ENCODE measurements at places on chromosomes 2 and 18.

- DNase-seq = no peak
Observed at GRCh38 chr2:173298536-173299097, 56.1 kb upstream of the CDCA7 start.

DNA sequence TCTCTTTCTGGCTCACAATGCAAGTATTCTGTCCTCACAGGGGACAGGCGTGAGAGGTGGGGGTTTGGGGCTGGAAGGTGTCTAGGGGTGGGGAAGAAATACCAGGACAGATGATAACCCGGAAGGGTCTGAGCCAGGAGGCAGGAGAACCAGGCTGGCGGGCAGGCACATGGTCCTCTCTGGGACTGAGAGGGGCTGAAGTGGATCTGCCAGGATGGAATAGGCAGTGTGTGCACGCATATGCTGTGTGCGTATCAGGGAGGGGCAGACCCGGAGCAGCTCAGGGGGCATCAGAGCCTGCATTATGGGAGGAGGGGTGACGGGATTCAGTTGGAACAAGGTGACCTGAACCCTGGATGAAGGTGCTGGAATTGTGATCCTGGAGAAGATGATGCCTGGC, 157.3 kb downstream of the DYSF start:
- no peak for DNase-seq

DNA sequence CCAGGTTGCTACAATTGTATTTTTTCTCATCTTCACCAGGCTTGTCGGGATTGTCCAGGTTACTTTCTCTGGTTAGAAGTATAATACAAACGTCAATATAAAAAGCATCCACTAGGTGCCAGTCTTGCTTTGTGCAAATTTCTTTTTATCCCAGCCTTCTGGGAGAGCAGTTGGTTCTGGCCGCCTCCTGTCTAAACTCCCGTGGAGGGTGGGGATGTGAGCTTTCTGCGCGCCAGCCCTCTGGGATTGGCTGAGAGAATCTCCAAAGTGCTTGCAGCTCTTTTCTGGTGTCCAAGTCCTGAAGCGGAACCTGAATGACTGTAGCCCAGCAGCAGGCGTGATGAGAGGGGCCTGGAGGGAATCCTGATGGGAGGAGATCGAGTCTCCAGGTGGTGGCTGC, 22.4 kb upstream of the TOGARAM2 start:
- DNase-seq = peak; percentile 18

- no peak for DNase-seq
Observed at GRCh38 chr2:165827921-165828276, 33.9 kb upstream of the GALNT3 start.

DNA sequence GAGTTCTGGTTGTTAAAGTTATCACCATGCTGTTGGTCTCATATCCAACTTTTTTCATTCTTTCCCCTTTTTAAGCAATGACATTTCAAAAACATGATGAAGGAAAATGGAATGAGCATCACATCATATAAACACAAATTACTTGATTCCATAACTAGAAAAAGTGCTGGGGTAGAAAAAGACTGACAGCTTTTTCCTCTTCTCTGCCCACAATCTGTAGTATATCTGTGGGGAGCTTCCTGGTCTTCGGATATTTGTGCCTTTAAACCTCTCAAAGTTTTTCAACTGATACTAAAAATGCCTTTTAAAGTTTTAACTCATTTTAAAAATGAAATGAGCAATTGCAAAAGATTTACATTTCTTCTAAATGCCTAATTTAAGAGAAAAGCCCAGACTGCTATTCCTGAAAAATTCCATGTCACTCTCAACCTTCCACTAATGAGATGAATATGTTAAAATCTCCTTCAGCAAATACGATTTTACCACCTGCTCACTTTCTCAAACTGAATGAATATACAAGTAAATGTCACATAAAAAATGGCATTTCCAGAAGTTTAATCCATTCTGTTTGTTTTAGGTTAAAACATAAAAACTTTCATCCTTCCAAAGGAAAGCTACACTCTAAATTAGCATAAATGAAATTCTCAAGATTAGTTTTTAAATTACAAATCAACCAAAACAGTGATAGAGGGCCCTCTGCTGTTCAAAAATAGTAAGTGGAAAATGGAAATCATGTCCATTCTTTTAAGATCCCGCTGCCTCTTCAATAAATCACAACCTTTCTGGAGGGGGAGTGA, 2.1 kb downstream of the DNAH7 start:
- DNase-seq = peak; percentile 33

DNA sequence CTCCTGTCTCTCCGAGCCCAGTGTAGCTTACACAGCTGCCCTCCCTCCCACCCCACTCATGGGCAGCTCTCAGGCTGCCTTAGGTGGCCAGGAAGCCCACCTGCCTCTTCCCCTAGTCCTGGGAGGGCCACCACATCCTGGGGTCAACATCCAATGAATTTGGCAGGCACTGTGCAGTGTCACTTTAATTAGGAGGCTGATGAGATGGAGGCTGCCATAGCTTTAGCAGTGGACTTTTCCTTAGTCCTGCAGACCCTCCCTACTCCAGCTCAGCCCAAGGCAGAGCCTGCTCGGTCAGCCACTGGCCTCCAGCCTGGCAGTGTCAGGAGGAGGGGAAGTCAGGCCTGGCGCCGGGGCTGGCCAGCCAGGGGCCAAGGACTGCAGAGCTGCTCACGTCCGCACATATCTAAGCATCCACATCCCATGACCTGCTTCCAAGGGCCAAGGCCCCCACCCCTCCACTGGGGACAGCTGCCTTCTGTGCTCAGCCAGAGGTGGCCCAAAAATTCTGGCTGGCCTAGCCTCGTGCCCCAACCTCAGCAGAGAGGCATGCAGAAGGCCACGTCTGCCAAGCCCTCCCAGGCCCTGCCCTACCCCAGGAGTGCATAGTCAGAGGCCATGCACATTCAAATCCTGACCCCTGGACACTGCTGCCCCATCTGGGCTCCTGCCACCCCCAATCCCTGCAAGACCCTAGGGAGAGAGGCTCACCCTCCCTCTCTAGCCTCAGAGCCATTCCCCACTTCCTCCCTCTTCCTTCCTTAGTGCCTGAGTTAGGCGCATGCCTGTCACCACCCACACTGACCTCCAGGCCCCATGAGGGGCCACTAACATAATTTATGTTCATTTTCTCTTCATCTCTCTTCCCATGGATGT, 33.1 kb downstream of the ADRA2B start:
- DNase-seq = no peak

DNA sequence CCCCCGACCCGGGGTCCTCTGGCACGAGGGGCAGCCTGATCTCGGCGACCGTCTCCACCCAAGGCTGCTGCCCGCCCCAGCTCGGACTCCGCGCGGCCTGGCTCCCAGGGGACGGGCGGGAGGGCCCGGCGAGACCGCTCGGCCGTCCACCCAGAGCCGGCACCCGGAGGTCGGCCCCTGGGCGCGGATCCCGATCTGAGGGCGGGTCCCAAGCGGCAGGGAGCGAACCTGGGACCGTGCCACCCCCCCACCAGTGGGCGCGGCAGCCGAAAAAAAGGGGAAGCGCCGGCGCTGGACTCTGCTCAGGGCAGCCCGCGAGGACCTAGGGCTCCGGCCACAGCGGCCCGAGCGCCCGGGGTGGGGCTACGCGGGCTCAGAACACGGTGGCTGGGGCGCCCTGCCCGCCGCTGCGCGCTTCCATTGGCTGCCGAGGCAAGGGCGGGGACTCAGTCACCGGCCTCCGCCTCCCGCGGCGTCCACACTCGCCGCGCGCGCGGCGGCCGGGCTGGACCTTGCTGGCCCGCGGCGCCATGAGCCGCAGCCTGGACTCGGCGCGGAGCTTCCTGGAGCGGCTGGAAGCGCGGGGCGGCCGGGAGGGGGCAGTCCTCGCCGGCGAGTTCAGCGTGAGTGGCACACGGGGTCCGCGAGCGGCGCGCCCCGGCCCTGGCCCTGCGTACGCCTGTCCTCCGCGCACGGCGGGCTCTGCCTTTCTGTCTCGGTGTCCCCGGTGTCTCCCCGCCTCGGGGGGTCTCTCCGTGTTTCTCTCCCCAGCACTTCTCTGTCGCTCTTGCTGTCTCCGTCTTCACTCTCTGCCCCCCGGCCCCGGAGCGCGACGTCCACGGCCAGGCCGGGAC, at the start of gene PTPN18:
Gene PTPN18 (plus strand): TSS at position 479 of the 854 bp plus-strand sequence. CDS start 52 bp downstream, at position 531.
- DNase-seq = peak; percentile 51

DNA sequence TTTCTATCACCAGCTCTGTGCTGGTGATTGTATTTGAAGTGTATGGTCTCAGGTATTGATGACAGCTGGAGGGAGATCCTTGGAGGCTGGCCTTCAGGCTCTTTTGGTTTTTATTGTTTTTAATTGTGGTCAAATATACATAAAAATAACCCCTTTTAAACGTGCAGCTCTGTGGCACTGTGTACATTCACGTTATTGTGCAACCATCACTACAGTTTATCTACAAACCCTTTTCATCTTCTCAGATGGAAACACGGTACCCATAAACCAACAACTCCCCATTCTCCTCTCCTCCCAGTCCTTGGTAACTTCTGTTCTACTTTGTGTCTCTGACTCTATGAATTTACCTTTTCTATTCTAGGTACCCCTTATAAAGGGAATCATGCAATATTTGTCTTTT, 79.3 kb upstream of the ATP8B1 start:
- no peak for DNase-seq

GRCh38 chr18:70520867-70521266, 232.0 kb downstream of the SOCS6 start:
- no peak for DNase-seq

GRCh38 chr2:82317012-82317411, 2012.5 kb upstream of the LRRTM1 start:
- no peak for DNase-seq

GRCh38 chr2:196464311-196464710, 175.2 kb upstream of the CCDC150 start:
- no peak for DNase-seq

GRCh38 chr2:70181363-70181956, 9.4 kb downstream of the C2orf42 start:
- no peak for DNase-seq

GRCh38 chr18:43559507-43559906, 282.2 kb upstream of the SYT4 start:
- DNase-seq = no peak

DNA sequence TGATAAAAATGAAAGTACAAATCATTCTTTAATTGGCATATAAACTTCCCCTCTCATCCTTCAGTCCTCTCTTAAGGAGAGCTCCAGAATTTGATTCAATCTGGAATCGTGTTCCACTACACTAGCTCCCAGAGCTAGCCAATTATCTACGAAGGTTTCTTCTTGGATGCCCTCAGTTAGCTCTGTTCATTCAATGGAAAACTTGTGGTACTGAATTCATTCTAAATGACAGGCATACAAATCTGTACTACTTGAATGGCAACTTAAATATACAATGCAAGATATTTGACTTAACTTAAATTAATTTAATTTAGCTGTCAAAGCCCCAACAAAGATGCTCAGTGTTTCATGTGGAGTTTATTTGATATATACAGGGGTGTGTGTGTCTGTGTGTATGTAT, 1474.2 kb upstream of the CELF4 start:
- no peak for DNase-seq

DNA sequence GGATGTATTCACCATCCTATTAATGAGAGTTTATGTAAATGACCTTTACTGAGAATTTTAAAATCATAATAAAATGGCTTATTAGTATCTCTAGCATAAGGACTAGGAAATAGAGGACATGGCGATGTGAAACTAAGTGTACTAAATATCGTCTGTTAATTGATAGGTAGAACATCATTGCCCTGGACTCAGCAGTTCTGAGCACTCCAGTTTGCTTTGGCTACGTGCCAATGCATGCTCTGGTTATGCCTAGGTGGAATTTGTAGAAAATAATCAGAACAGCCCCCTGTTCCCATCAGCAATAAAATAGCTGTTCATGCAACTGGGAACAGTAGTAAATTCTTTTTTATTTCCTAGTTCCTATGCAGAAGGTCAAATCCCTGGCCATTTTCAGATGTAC, 247.8 kb downstream of the DOK6 start:
- DNase-seq = no peak

GRCh38 chr2:231709981-231710798, 1.9 kb downstream of the PTMA start:
- peak; percentile 92 for DNase-seq

DNA sequence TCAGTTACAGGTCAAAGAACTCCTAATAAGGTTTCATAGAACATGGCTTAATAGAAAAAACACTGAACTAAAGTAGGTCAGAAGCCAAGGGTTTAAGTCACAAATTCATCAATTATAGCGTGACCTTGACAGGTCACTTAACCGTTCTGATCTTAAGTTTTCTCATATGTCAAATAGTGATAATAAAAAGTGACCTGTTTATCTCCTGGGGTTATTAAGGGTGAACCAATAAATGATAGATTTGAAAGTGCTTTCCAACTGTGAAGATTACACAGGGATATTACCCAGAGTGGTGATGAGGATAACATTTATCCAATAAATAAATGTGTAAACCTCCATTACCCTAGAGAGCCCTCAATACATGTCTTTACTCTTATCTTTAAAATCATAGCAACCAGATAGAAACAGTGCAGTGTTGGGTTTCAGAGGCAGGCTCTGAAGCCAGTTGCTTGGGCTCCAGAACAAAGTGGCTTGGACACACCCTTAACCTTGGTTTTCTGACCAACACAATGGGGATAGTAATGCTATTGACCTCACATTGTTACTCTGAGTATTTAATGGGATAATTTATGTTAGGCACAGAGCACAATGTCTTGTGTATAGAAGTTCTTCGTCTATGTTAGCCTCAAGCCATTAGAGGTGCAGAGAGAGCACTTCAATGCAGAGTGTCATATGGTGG, 48.6 kb downstream of the KLHL14 start:
- DNase-seq = no peak

DNA sequence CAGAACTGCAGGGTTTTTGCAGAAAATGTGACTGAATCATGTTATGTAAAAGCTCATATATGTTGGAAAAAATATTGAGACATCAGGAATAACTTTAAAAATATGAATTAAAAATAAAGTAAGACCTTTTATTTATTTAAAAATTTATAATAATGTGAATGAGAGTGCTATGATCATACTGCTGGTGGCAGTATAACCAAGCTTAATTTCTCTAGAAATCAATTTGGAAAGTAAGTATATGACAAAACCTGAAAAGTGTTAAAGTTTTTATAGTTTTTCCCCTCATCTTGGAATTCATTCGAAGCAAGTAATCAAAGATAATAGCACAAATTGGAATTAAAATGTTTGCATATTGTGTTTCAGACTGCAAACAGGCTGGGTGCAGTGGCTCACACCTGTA, 7.5 kb downstream of the SLC39A10 start:
- DNase-seq = no peak

GRCh38 chr2:223414646-223415045, 187.5 kb downstream of the SCG2 start:
- DNase-seq = no peak

- peak; percentile 83 for DNase-seq
Observed at GRCh38 chr2:27683390-27684071, 19.8 kb downstream of the SLC4A1AP start.

DNA sequence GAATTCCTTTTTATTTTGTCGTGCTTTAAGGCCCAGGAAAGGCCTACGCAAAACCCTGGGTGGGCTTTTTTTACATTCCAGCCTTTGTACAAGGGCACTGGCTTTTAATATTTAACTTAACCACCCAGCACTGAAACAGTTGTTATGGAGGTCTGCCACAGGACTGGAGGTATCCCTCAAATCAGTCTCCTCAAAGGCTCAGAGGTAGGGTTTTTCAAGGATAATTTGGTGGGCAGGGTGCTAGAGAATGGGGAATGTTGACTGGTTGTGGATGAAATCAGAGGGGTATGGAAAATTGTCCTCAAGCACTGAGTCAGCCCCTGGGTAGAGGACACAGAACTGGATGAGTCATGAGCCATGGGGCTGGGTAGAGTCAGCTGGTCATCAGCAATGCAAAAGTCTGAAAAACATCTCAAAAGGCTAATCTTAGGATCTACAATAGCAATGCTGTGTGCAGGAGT, 443.1 kb downstream of the THSD7B start:
- no peak for DNase-seq
